Pancreas (tissue), 10 donors: ENCODE measurements at places on chromosomes 2 and 18. TPM values are rescaled to one million over a fixed set of nuclear protein-coding genes. Genes with fewer than 3 reads are reported as not detected.

- no peak for DNase-seq
These were observed 46.3 kb downstream of the ZC3H6 start for GRCh38 chr2:112321375-112322320.

Gene POMC
- total RNA-seq: 6.0 TPM

Gene GREB1
- total RNA-seq: 6.5 TPM

GRCh38 chr2:144083211-144083610, 436.7 kb downstream of the ZEB2 start:
- DNase-seq: no peak

Gene FEV
- 0.69 TPM for total RNA-seq

DNA sequence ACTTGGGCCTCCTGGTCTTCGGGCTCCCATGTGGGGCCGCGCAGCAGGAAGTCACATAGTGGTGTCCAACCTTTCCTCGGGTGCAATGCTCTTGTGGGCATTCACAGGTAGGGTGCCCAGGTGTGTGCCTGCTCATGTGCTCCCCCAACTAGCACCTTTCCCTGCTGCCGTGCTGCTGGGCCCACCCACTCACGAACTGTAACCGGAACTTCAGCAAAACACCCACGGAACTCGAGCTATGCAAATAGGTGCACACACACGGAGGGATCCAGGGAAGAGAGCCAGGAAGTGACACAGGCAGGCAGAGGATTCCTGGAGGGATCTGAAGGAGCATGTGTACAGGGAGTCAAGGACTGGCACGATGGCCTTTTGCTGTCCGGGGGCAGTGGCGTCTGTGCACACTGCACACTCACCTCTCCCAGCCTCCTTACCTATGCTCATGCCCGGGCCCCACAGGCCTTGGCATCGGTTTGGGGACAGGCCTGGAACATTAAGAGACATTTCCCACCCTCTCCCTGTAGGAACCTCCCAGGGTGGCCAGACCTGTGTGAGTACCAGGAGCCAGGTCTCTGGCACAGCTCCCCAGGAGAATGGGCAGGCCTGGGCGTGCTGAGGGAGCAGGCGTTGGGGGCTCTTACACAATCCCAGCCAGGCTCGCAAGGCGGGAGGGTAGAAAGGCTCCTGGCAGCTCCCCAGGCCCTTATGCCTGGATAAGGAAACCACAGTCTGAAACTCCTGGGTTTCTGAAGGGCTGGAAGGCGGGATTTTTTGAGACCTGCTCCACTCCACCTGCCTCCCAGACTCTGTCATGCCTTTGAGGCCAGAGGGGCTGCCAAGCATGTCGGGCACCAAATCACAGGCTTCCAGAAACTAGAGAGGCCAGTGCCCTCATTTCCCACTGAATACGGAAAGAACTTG, 6.6 kb upstream of the PTMA start:
- peak; percentile 75 for DNase-seq

DNA sequence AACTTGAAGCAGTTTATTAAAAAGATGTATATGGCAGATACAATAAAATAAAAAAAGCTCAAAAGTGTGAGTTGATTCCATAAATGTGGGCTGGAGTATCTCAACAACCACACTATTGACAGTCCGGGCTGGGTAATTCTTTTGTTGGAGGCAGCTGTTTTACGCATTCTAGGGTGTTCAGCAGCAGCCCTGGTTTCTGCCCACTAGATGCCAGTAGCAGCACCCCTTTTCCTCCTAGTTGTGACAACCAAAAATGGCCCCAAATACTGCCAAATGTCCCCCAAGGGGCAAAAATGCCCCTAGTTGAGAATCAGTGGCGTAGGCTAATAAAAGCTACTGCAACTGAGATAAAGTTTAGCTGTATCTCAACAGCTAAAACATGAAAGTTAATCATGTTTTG, 44.8 kb downstream of the CHMP3 start:
- DNase-seq: no peak

Gene SPATA3
- not detected for total RNA-seq

DNA sequence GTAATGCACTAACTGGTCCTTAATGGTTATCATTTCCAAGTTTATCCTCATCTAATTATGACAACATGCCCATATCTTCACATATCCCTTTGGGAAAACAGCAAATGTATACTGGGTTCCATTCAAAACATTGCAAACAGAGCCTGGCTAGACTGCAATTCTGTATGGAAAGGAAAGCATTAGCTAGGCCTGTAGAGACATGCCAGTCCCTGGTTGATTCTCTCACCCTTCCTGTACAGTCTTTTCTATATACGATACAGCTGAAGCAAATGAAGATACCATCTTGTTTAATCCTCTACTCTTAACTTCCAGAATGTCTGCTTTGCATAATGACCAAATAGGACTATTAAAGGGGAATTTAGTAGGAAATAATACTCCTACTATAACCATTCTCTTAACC, 294.4 kb upstream of the MC4R start:
- no peak for DNase-seq

- DNase-seq: no peak
These were observed 28.3 kb downstream of the EVA1A start for GRCh38 chr2:75532488-75532887.

GRCh38 chr2:27572998-27573429, 9.8 kb upstream of the ZNF512 start:
- DNase-seq: no peak

GRCh38 chr2:59726228-59727120, 827.0 kb downstream of the BCL11A start:
- DNase-seq: no peak

Gene SCYGR4
- not detected for total RNA-seq

GRCh38 chr2:211391189-211391567, 834.8 kb downstream of the CPS1 start:
- DNase-seq: no peak

Gene STK25
- 66.2 TPM for total RNA-seq

DNA sequence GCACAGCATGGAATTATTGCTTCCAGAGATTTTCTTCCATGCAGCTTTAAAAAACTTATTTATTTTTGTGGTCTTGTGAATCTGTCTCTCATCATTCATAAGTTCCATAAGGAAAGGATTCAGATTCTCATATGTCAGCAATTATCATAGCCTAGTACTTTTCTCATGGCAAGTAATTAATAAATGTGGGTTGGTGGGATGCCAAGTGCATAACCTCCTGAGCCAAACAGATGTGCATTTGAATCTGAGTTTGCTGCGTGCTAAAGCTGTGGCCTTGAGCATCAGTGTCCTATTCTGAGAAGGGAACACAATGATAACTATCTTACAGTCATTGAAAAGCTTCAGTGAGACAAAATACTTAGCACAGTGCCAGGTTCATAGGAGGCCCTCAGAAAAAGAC, 331.9 kb downstream of the PDE11A start:
- DNase-seq: no peak

GRCh38 chr2:223847410-223847809, 10.0 kb upstream of the AP1S3 start:
- DNase-seq: no peak

Gene RALBP1
- total RNA-seq: 30.5 TPM

DNA sequence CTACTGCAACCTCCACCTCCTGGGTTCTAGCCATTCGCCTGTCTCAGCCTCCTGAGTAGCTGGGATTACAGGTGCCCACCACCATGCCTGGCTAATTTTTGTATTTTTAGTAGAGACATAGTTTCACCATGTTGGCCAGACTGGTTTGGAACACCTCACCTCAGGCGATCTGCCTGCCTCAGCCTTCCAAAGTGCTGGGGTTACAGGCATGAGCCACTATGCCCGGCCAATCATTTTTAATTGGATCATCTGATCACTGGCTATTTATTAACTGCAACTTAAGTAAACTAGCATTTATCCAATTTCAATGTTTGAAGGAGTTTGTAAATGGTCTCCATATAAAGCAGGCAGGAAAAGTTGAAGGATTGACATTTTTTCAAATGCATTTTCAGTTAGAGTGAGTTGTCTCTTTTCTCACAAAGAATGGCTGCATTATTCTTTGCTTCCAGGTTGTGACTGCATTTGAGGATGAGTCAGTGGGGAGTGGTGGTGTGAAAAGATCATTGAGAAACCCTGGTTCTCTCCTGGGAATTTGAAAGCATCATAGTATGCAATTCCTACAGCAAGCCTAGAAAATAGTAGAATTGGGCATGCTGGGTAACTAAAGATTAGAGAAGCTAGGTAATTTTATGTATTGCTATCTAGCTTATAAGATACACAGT, 431.1 kb upstream of the ZEB2 start:
- DNase-seq: no peak

- DNase-seq: no peak
These were observed 73.7 kb downstream of the TANK start for GRCh38 chr2:161233858-161234431.

DNA sequence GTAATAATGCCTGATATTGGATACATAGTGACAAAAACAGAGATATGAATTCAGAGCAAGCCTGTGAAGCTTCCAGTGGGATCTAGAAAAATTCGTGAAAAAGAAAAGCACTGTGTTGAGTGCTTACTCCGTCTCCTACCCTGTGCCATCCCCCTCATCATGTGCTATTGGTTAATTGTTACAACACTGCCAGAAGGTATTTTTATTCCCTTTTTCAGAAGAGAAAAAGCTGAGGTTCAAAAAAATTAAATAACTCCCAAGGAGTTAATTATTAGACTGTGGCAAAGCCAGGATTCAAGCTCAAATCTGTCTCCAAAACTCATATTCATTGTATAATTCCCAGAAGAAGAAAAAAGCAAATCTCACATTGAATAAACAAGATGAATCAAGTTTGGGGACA, 735.5 kb upstream of the ACVR2A start:
- DNase-seq: no peak

Gene SAG
- total RNA-seq: not detected

DNA sequence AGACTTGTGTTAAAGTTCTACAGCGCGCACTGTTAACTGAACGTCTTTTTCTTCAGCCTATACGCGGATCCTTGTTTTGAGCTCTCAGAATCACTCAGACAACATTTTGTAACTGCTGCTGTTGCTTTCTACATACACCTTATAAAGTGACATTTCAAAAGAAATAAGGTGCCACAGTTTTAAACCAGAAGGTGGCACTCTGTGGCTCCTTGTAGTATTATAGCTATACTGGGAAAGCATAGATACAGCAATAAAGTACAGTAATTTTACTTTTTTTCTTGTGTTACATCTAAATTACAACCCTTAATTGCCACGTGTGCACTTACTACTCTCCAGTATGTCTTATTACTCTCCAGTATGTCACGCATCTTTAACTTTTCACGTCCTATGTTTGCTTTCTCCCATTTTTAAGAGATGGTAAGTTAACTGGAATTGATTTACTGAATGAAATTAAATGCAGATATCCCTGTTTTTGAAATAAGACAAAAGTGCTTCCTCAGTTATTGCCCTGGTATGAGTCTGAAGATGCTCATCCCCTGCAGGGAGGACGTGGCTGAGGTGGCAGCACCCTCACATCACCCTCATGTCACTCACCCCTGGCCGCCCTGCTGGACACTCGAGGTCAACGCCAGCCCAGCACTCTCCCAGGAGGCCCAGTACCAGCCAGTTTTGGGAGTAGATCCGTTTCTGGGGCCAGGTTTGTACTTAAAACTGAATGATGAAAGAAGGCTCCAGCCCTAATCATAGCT, 37.8 kb downstream of the GORASP2 start:
- DNase-seq: no peak

- DNase-seq: no peak
These were observed 741.4 kb upstream of the LRRTM4 start for GRCh38 chr2:78263571-78263970.

DNA sequence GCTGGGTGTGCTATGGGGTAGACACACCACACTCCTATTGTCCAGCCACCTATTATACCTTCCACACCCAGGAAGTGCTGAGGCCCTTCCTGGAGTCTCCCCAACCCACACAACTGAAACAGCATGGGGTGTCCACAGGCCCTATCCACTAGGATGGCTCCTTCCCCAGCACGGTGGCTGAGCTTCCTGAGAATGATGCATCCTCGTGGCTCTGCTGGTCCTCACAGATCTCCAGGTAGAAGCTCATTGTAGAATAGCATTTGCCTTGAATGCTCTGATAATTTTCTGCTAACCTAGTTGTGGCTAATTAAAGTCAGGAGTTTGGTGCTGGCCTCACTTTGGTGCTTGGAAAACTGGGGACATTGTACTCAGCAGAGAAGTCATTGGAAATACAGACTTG, 182.6 kb downstream of the ANKRD30B start:
- no peak for DNase-seq

- no peak for DNase-seq
These were observed 356.6 kb downstream of the FBXO15 start for GRCh38 chr18:73791081-73791480.

DNA sequence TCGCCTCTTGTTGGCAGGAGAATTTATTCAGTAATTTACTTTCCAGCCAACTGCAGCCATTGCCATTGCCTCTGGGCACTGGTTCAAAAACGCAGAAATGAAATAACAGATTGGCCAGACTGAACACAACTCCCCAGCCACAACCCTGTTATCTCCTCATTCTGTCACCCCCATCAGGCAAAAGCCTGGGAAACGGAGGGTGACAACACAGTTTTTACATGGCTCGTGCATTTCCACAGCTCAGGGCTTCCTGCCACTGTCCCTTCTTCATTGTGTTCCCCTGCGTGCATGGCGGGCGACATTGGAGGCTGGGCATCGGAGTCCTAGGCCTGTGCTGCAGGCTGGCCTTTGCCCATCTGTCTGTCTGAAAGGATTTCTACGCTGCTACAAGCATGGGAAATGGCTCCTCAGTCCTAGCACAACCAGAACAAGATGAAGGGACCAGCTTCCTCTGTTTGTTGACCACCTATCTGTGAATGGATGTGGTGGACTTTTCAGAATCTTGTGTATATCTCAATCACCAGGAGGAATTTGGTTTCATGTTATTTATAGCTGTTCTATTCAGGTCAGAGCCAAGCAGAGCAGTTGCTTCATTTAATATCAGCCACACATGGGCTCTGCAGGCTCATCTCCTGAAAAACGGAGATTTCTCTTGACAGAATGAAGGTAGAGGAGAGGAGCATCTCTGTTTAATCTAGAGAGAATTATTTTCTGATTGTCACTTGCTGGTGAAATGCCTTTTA, 107.0 kb downstream of the MGAT5 start:
- DNase-seq: peak; percentile 18

Gene C2orf80
- total RNA-seq: not detected

Gene C1GALT1C1L
- total RNA-seq: 0.16 TPM

DNA sequence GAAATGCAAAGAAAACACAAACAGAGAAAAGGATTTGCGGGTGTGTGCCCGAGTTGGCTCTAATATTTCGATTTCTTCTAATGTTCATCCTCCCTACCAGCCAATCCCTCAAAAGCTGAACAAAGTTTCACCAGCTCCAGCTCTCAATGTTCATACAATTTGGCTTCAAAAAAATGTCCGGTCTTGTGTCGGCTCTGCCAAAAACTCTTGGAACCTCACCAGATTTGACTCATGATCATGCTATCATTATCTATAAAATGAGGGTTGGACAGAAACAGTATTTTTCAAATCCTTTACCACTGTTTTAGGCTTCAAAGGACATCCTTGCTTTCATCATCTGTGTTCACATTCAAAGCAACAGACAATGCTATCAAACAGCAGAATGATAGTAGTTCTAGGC, 88.2 kb downstream of the CRACDL start:
- no peak for DNase-seq

Gene FZD7
- 0.63 TPM for total RNA-seq

Gene RPIA
- 10.4 TPM for total RNA-seq

Gene RASGRP3
- 0.92 TPM for total RNA-seq

Gene SMYD1
- total RNA-seq: 0.16 TPM

Gene GPD2
- 14.5 TPM for total RNA-seq
